ENCODE measurements at places on chromosomes 1 and 21.

DNA sequence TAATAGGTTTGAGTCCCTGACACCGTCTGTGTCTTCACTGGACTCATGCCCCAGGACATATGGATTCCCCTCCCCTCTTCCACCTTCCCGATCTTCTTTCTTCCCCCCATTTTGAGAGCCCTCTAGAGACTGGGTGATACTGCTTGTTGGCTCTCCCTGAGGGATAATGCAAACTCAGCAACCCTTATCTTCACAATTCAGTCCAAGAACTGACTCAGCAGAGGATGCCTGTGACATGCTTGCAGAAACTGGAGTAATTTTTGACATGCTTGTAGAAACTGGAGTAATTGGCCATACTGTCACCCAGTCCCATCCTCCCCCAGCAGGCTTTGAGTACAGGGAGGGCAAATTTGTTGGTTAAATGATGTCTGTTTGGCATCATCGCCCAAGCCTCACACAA, 127.6 kb upstream of the CTTNBP2NL start:
- no peak for DNase-seq

DNA sequence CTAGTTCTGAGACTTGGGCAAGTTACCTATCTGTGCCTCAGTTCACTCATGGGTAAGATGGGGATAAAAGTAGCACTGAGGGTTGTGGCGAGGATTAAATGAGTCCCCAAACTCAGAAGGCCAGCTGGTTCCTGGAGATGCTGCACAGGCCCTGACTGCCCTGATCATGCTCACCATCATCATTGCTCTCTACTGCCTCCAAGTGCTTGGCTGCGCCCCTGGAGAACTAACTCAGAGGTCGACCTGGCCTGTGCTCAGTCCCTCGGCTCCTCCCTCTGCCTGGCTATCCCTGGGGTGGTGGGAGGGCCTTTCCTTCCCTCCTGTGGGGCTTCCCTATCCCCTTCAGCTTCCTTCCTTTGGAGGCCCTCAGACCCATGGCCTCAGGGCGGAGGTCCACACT, 5.6 kb downstream of the SLC5A9 start:
- DNase-seq, result no peak

GRCh38 chr1:16300436-16300835, 51.8 kb downstream of the FBXO42 start:
- no peak for DNase-seq

- DNase-seq, result no peak
Measured at GRCh38 chr1:100893718-100894117, 924 bp downstream of the EXTL2 start.

- peak; percentile 37 for DNase-seq
Measured at GRCh38 chr1:151196292-151196800, 2.0 kb upstream of the PIP5K1A start.

DNA sequence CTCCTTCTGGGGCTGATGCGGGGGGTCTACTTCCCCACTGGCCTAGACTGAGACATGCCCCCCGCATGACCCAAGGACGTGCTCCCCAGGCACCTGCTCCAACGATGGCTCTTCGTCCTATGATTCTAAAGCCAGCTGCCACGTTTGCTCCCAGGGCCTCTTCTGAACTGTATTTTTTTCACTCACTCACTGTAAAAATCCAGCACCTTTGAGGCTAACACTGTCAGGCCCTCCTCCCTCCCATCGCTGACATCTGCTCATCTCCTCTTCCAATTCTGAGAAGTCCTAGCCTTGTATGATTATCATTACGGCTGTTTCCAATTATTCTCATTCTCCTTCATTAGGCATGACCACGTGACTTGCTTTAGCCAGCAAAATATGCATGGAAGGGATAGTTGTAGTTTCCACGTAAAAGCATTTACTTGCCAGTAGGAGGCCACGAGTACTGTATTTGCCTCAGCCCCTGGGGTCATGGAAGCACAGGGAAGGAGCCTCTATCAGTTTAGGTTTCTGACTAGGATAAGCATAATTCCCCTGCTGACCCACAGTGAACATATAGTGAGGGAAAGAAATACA, 19.1 kb upstream of the EDN2 start:
- no peak for DNase-seq

- peak; percentile 12 for DNase-seq
Measured at GRCh38 chr1:24903955-24904730, 25.9 kb downstream of the RUNX3 start.

- DNase-seq, result no peak
Measured at GRCh38 chr1:9580942-9581341, 7.8 kb upstream of the TMEM201 start.

GRCh38 chr21:44684483-44684882, 2.5 kb upstream of the KRTAP12-1 start:
- DNase-seq, result no peak

Data from central memory CD8-positive, alpha-beta T cell (primary cell).